Vagina (tissue), 2 donors: ENCODE measurements at places on chromosomes 2 and 18.
A peak's percentile ranks its signal among the peaks of the same experiment; 100 is the strongest.

- DNase-seq, result no peak
Measured at GRCh38 chr2:41782306-41783158, 265.3 kb upstream of the PKDCC start.

DNA sequence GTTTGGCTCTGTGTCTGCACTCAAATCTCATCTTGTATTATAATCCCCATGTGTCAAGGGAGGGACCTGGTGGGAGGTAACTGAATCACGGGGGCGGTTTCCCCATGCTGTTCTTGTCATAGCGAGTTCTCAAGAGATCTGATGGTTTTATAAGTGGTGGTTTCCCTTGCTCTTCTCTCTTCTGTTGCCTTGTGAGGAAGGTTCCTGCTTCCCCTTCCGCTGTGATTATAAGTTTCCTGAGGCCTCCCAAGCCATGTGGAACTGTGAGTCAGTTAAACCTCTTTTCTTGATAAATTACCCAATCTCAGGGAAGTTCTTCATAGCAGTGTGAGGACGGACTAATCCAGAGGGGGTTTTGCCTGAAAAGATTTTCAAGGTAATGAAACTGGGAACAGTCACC, 245.4 kb downstream of the GALR1 start:
- no peak for DNase-seq

- peak; percentile 92 for DNase-seq
Measured at GRCh38 chr2:46520130-46520711, 40.9 kb downstream of the TMEM247 start.

- DNase-seq, result no peak
Measured at GRCh38 chr18:2480536-2480935, 90.8 kb downstream of the METTL4 start.

DNA sequence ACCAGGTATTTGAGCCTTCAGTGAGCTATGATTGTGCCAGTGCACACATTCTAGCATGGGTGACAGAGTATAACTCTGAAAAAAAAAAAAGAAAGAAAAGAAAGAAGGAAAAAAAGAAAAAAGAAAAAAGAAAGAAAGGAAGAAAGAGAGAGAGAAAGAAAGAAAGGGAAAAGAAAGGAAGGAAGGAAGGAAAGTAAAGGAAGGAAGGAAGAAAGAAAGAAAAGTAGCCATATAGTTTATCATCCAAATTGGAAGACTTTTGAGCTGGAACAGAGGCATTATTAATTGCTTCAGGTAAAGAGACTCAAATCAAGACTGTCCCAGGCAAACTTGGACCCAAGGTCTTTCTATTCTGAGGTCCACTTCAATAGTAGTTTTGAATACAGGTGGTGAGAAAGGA, 32.9 kb upstream of the ZEB2 start:
- DNase-seq, result no peak

GRCh38 chr2:179277429-179278196, 13.0 kb upstream of the SESTD1 start:
- no peak for DNase-seq

DNA sequence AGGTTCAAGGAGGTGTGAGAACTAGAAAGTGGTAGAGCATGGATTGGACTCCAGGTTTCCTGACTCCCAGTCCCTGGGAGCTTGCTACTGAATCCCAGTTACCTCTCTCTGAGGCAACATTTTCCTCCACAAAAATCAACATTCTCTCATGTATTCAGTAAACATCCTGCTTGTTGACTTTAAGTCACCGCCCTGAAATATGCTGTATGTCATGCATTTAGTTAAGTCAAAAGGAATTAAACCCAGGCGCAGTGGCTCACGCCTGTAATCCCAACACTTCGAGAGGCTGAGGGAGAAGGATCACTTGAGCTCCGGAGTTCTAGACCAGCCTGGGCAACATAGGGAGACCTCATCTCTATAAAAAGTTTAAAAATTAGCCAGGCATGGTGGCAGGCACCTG, 3.8 kb downstream of the MATN3 start:
- DNase-seq, result no peak

DNA sequence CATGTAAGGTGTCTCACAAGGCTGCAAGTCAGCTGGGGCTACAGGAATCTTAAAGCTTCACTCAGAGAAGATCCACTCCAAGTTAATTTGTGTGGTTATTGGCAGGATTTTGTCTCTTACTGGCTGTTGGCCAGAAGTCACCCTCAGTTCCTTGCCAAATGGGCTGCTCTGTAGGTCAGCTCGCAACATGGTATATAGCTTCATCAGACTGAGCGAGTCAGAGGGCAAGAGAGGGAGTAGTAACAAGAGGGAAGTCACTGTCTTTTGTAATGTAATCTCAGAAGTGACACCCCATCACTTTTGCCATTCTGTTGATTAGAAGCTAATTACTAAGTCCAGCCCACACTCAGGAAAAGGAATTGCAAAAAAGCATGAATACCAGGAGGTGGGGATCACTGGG, 119.5 kb downstream of the LRRTM1 start:
- no peak for DNase-seq

GRCh38 chr2:240205348-240205747, 64.9 kb upstream of the OTOS start:
- DNase-seq, result no peak

DNA sequence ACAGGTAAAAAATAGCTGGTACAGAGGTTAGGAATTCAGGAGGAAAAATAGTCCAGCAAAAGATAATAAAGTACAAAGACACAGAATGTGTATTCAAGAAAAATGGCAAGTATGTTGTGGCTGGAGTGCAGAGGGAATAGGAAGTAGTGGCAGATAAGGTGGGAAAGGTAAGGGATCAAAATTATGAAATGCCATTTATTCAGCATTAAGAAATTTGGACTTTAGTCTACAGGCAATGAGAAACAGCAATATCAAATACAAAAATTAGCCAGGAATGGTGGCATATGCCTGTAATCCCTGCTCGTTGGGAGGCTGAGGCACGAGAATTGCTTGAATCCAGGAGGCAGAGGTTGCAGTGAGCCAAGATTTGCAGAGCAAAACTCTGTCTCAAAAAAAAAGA, 10.3 kb downstream of the MMADHC start:
- no peak for DNase-seq

DNA sequence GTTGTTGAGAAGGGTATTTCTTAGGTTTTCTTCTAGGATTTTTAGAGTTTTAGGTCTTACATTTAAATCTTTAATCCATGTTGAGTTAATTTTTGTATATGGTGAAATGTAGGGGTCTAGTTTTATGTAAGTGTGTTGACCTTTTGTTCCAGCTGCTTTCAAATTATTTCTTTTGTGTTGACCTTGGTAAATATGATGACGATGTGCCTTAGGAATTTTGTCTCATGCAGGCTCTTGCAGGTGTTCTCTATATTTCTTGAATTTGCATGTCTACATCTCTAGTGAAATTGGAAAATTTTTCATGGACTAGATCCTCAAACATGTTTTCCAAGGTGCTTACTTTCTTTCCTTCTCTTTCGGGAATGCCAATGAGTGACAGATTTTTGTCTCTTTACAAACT, 1609.3 kb upstream of the ZEB2 start:
- DNase-seq, result no peak

GRCh38 chr2:181781078-181781786, 100.9 kb upstream of the NEUROD1 start:
- no peak for DNase-seq

- no peak for DNase-seq
Measured at GRCh38 chr2:165634855-165635254, 159.2 kb downstream of the GALNT3 start.

DNA sequence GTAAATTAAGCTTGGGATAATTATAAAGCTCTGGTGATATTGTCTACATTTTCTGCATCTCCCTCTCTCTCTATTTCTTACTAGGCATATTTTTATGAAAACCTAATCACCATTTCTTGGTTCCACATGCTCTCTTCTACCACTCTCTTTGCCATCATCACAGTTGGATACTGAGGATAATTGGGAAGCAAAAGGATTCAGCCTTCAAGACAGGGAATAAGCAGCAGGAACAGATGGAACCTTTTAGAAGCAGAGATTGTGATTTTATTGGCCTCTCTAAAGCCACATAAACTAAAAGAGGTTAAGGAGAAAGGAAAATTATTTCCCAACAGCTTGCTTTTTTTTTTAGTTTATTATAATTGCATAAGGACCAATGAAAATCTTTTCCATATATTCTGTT, 226.3 kb upstream of the SPHKAP start:
- no peak for DNase-seq

DNA sequence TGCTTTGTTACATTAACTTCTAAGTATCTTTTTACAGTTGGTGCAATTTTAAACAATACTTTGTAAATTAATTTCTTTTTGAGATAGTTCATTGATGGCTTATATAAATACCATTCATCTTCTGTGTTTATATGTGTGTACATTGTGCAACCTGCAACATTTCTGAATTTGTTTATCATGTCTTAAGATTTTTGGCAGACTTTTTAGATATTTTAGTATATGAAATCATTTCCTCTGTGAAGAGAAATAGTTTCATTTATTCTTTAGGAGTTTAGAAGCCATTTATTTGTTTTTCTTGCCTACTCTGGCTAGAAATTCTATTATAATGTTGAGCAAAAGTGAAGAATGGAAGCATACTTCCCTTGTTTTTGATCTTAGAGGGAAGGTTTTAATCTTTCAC, 337.8 kb upstream of the DSEL start:
- no peak for DNase-seq

DNA sequence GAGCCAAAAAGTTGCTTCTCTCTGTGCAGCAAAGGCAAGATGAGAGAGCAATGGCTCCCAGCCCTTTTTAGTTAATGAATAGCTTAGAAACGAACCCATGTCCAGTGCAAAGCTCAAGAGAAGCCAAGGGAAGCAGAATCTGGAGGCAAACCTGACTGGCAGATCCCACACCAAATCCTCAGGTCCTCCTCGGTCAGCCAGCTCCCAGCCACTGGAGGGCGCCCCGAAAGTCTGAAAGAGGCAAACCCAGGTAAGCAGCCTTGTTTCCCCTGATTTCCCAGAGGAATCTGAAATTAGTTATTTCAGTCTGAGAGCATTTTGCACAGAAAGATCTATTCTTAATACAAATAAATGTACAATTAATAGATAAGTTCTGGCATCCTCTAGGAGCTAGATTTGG, 71.3 kb upstream of the PID1 start:
- DNase-seq, result no peak

- no peak for DNase-seq
Measured at GRCh38 chr2:118492335-118492734, 355.1 kb downstream of the EN1 start.

DNA sequence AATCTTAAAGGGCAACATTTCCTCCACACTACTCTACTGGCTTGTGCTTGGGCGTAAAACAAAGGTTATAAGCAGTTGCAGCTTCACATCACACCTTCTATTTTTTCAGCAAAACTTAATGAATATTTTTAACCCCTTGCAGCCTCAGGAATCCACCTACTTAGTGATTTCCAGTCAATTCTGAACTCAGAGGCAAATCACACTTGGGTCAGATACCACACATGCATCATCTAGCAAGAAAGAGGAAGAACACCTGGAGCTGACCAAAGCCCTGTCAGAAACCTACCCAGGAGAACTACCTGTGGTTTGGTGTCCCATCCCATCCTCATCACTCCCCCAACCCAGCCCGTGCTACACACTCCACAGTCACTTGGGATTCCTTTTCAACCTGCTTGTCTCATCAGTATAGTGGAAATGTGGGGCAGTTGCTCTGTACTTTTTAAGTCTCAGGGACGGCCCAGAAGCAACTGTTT, 25.5 kb downstream of the PIAS2 start:
- DNase-seq, result no peak

DNA sequence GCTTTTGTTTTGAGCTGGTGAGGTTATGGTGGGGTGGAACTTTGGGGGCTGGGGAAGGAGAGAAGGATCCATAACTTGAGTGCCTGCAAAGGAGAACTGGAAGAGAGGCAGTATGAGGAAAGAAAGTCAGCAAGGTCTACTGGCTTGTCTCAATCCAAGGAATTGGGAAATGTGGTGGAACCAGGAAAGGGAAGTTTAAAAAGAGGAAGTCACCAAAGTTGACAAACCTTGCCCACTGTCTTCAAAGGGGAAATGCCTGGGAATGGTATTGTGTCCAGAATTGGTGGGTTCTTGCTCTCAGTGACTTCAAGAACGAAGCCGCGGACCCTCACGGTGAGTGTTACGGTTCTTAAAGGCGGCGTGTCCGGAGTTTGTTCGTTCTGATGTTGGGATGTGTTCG, 304.1 kb upstream of the FAM98A start:
- DNase-seq, result no peak

DNA sequence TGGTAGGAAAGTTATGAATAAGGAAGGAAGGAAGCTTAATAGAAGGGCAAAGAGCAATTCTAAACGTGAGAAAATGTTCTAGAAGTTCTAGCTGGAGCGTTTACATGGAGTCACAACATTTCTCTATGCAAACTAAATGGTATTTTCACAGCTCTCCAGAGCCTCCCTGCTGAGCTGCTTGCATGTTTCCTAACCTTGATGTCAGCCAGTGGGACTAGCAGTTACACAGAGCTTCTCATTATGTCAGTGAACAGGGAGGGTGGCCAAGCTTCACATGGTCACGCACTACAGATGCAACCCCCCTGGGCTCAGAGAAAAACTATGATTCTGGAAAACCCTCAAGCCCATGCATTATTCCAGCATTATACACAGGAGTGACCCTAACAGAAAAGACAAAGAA, 153.4 kb upstream of the CCDC150 start:
- no peak for DNase-seq

DNA sequence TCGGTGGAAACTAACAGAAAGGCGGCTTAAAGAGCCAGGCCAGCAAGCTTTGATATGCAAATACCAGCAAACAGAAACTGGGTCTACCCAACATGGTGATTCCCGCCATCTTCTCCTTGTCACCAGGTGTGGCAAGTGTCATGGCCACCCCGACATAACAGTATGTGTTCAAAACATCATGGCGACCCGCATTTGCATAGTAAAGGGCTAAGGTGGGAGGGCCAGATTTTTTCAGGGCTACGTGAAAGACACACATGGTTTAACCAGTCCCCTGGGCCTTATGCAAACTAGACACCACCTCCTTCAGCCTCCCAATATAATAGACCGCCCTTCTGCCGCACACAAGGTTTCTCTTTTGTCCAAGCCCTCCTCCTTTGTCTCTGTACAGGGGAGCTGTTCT, 260.4 kb downstream of the METTL4 start:
- no peak for DNase-seq

DNA sequence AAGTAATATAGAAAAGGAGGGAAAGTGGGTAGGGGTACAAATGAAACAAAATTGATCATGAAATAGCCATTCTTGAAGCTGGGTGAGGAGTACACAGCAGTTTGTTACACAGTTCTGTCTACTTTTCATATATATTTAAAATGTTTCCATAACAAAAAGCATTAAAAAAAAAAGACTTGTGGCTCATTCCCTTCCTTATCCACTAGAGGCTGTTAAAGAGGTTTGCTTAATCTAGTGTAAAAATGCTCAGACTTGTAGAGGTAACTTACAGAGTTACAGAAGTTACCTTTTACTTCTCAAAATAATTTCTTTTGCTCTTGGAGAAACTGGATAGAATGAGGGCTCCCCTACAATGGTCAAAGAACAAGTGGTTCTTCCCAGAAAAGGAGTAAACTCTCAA, 8.1 kb upstream of the WIPF1 start:
- no peak for DNase-seq

DNA sequence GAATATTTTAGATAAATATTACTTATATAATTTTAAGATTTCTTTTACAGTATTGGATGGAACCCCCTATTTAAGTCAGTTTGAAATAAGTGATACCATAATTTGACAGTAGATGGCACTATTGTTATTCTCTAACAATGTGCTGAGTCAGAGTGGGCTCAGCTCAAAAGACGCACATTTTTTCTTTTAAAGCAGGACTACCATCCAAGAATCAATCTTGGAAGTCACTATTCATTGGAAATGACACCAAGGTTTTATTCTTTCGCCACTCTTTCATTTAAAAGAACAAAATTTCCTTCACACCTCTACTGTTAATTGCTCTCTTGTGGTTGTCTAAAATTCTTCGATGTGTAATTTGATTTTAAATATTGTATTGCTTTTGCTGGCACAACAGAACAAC, 32.6 kb upstream of the SPAG16 start:
- DNase-seq, result no peak

GRCh38 chr2:207640160-207640559, 15.0 kb upstream of the METTL21A start:
- no peak for DNase-seq
